ENCODE measurements at places on chromosomes 4 and X.
A peak's percentile ranks its signal among the peaks of the same experiment; 100 is the strongest.

GRCh38 chr4:78742300-78742699, 33.9 kb upstream of the BMP2K start:
- no peak for DNase-seq

DNA sequence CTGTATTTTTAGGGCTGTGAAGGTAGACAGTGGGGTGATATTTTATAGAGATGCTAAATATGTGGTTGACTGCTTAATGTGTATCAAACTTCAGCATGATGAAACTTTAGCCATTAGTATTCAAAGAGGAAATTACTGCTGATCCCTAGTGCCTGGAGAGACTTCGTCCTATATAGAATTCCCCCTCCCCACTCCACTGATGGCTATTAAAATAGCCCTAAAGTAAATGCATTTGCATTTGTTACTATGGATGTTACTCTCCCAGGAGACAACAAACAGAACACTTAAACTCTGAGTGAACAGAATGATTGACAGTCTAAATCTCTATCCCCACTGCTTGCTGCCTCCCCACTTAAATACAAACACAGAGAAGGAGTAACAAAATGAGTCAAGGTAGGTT, 39.1 kb downstream of the ADGRL3 start:
- DNase-seq = no peak

DNA sequence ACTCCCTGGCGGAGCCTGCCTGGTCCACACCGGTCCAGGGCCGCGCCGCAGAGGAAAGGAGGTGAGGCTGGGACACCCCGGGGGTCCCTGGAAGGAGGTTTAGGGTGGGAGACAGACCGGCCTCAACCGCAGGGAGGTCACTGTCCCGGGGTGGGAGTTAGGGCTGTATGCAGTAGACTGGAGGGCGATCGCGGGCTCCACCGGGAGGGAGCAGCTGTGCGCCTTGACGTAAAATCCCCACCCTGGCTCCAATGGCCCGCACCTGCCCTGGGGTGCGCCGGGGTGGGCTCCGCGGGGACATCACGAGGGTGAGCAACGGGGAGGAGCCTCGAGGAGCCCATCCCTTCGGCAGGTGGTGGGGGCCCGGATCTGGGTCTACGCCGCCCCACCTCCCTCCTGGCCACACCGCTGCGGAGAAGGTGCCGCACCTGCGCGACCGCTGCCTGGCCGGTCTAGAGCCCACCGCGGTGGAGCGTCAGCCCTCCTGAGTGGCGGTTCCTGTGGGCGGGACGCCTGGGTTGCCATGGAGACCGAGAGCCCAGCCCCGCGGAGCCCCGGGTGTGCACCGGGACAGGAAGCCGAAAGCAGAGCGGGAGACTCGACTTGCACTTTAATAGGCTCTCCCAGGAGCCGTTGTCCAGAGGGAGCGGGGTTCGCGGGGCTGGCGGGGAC, 105.1 kb downstream of the ADRA2C start:
- DNase-seq = no peak

- DNase-seq = no peak
These were observed 47.7 kb downstream of the C4orf50 start for GRCh38 chr4:5970381-5971077.

- no peak for DNase-seq
These were observed 37.8 kb downstream of the ANKRD17 start for GRCh38 chr4:73220815-73221214.

- no peak for DNase-seq
These were observed 139.8 kb downstream of the CLCN4 start for GRCh38 chrX:10296576-10296975.

GRCh38 chrX:154458954-154459778, 1.1 kb downstream of the PLXNA3 start:
- no peak for DNase-seq

DNA sequence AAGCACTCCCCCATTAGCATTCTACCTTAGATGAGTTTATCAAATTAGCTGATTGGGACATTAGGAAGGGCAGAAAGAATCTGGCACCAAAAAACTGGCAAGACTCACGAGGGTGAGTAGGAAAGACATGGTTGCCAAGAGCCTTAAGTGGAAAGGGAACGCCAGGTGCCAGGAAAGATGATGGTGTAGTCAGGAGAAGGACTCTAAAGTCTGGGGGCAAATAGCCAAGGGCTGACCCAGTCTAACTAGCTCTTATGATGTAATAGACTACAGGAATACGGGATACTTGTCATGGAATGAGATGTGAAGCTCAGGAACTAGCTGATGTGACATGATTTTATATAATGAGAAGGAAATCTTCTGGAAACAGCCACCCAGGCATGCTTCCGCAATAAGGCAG, 94.8 kb downstream of the MBNL3 start:
- DNase-seq = no peak

- DNase-seq = no peak
These were observed 724 bp downstream of the THOC2 start for GRCh38 chrX:123731987-123732669.

- peak; percentile 21 for DNase-seq
These were observed 65.3 kb downstream of the EGF start for GRCh38 chr4:109977854-109978501.

GRCh38 chr4:79174490-79175252, 151.2 kb downstream of the NAA11 start:
- DNase-seq = no peak

GRCh38 chrX:136147976-136148375, 643 bp downstream of the FHL1 start:
- DNase-seq = no peak

GRCh38 chr4:152996111-152996571, 60.0 kb downstream of the FHDC1 start:
- no peak for DNase-seq

GRCh38 chr4:78845472-78845871, 69.3 kb downstream of the BMP2K start:
- DNase-seq = no peak

- DNase-seq = no peak
These were observed 617 bp upstream of the PDHA1 start for GRCh38 chrX:19343085-19343534.

GRCh38 chr4:126582737-126583136, 1050.0 kb upstream of the INTU start:
- no peak for DNase-seq

- DNase-seq = no peak
These were observed 34.5 kb upstream of the TLR2 start for GRCh38 chr4:153649572-153649991.

GRCh38 chrX:27797575-27797974, 10.2 kb upstream of the MAGEB10 start:
- DNase-seq = no peak
